ENCODE measurements at places on chromosomes 3 and 15. TPM values are rescaled to one million over a fixed set of nuclear protein-coding genes. Genes with fewer than 3 reads are reported as not detected.

The MON1A gene
- 5.1 TPM for total RNA-seq

GRCh38 chr3:40580494-40581091 lies 55.8 kb downstream of the ZNF621 start:
- DNase-seq, result peak; percentile 49

GRCh38 chr15:72306211-72306785 lies 13.7 kb downstream of the CELF6 start:
- DNase-seq, result peak; percentile 28

DNA sequence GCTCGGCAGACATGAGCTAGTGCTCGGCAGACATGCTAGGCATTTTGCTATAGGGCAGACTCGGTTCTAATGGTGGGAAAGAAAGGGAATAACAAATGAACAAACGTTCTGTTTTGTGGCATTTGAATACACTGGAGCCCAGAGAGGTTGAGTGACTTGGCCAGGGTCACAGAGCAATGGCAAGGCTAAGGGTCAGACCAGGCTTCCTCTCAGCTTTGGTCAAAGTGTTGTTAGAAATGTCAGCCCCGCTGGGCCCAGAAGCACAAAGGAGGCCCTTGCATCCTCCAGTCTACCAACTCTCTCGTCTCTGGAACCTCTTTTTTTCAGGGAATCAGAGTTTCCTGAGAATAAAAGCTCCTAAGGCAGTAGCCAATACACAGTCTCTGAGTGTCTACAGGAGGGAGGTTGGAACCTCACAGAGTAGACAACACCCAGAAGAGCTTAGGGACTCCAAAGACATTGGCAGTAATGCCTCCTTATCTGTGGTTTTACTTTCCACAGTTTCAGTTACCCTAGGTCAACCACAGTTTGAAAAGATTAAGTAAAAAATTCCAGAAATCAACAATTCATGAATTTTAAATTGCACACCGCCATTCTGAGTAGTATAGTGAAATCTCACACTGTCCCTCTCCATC lies 47.3 kb downstream of the SSUH2 start:
- no peak for DNase-seq

DNA sequence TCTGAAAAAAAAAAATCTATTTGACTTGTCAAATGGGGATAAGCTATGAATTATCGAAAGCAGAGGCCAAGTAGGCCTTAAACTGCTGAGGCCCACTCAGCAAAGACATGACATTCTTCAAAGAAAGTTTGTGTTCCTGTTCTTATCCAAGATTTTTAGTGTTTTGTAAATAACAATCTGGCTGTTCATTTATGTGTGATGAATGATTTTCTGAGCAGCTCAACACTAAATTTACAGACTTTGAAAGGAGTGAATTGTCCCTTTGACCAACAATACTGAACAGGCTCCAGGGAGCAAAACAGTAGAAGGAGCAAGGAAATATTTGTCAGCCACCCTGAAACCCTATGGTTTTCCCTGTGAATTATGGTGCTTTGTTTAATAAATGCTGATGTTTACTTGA lies 512.6 kb upstream of the NAALADL2 start:
- DNase-seq, result no peak

DNA sequence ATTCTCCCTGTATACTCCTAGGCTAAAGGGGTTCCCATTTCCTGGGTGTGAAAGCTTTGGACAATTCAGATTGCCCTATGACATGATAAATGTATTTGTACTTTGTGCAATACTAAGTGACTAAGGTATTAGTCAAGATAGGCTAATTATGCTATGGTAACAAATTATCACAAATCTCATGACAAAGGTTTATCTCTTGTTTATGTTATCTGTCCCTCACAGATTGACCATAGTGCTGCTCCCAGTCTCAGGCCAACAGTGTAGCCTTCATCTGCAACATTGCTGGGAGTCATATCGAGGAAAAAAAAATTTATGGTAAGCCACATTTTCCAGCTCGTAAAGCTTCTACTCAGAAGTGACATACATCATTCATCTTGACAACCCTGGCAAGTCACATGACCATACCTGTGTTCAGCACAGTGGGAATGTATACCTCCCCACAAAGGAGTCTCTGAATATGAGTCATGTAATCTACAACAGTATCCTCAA lies 346.2 kb downstream of the IGSF11 start:
- peak; percentile 69 for DNase-seq

- DNase-seq, result no peak
These were observed 52.7 kb downstream of the MB21D2 start for GRCh38 chr3:192864941-192865340.

DNA sequence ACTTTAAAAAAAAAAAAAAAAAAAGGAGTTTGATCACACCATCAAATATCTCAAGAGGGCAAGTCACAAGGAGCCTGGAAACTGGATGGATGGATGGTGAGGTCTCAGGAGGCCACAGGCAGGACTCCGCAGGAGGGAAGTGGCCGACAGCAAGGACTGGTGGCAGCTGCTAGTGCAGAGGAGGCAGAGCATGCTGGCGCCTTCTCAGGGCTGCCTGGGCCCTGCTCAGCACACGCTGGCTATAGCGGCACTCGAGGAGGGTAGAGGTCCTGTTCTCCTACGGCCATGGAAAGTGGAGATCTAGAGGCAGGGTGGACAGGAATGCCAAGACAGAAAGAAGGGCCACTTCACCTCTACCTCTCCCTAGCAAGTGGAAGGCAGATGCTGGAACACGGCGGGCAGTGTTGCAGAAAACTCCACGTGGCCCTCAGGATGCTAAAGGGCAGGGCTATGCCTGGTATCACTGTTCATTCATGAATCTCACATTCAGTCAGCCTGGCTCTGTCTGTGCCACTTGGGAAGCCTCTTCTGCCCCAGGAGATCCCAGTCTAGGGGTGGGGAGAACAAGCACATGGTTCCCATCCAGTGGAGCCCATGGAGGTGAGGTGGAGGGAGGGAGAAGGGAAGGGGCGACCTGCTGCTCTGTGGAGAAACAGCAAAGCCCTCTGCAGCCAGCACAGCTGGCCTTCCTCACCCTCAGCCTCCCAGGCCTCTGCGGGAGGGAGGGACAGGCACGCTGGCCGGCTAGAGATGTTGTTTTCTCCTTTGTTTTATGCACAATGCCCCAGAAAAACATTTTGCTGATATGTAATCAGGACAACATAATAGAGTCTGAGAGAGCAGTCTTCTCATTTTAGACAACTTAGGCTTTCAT lies 71.0 kb downstream of the OXNAD1 start:
- no peak for DNase-seq

DNA sequence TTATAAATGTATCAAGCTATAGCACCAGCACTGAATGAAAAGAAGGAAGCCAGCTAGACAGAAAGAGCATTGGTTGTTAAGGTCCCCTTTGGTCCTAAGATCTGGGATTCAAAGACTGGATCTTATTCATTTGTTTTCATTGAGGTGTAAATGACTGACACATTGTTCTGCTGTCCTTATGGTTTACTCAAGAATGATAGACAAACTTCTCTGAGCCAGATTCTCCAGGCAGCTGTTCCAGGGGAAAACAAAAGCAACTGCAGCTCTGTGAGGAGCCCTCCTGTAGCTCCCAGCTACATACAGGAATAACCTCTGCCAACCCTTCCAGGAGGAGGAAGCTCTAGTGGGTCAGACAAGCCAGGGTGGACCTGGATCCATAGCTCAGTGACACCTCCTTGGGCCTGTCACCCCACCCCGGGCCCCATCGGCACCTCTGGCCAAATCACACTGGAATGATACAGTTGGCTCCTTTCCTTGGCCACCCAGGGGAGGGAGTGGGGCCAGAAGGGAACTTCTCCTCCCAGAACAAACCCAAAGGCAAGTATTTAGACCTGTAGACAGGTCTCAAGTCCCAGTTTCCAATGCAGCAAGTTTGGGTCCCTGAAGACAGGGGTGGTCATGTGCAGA lies 57.8 kb downstream of the ZNF621 start:
- DNase-seq, result no peak

- DNase-seq, result peak; percentile 48
These were observed 1.6 kb upstream of the PLOD2 start for GRCh38 chr3:146162561-146162960.

The SLC6A20 gene
- 0.02 TPM for total RNA-seq

DNA sequence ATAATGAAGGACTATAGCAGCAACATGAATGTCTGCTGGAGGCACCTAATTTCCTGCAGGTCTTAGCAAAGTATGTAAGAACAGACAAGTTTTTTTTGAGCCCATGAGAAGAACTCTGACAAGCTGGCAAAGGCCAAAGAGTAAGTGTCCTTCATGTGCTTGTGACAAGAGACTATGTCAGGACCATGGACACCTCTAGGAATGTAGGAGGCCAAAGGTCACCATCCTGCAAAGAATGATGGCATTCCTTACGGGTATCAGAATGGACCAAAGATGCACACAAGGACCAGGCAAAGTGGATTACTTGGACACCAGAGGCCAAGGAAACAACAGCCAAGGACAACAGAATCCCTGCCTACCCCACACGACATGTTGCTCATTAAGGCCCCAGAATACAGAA lies 858.5 kb upstream of the CFAP20DC start:
- no peak for DNase-seq

The PTH1R gene
- total RNA-seq, result 0.49 TPM

DNA sequence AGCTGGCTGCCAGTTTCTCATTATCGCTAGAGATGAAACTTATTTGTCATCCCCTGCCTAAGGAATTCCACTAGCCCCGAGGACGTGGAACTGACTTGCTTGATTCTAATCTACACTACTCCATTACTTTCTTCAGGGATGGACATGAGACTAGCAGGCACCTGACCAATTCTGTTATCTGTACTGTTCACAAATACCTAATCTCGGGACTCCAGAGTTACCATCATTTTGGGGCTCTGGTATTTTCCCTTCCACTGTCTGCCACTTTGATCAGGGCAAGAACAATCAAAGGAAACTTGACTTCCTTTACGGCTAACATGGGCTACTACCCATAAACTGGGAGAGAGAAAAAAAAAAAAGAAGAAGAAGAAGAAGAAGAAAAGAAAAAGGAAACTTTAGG lies 27.8 kb downstream of the BMF start:
- DNase-seq, result no peak

GRCh38 chr3:174243171-174243570 lies 616.0 kb upstream of the NAALADL2 start:
- DNase-seq, result peak; percentile 77

DNA sequence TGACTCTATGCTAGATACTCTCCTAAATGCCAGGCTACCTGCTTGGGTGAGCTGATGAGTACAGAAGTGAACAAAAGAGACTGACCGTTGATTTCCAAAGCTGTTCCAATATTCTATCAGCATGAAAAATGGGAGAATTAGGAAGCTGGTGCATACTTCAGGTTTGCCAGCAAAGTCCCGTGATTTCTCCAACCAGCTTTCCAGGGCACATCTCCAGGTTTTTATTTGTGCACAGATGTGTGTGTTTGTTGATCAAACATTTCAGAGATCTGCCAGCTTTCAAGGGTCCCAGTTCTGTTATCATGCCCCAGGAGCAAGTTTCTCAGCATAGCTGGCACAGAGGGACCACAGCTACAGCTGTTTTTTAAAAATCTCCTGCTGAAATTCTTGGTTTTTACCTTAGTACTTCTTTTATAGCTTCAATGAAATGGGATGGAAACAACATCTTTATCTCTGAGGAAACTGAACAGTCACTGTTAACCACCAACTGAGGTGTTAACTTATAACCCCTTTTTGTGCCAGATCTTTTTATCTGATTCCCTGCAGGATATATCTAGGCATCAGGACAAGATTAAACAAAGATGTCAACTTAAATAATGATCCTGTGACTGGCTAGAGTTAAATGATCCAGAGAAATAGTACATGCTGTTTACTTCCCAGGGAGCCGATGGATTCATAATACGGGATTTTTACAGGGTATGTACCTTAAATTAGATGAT lies 380.8 kb downstream of the GRM7 start:
- no peak for DNase-seq

DNA sequence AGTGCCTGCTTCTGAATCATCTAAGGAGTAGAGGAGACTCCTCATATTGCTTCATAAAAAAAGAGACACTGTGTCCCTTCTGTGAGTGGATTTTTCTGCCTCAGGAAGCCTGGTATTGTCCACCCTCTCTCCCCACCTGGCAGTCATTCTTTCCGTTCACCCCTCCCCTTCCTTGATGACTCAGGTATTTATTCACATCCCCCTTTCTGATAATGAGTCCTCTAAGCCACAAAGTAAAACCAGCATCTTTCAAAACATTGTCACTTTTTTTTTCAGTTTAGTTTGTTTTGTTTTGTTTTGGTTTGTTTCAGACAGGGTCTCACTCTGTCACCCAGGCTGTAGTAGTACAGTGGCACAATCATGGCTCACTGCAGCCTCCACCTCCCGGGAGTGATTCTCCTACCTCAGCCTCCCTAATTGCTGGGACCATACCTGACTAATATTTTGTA lies 65.2 kb upstream of the UBE2E1 start:
- DNase-seq, result peak; percentile 80

DNA sequence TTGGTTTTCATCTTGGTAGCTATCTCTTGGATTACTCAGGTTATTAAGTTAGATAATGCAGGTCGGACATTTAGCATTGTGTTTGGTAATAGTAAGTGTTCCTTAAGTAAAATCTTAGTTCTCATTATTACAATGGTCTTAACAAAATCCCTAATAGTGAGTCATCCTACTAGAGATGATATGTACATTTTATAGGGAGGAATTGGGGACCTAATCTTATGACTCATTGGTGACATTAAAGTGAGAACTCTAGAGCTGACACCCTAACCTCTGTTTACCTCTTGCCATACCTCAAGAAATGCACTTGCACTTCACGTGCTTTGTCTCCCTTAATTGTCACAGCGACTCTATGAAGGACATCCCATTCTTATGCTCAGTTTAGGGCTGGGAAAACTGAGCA lies 174.9 kb downstream of the CADPS start:
- DNase-seq, result no peak

The USP50 gene
- total RNA-seq, result not detected

DNA sequence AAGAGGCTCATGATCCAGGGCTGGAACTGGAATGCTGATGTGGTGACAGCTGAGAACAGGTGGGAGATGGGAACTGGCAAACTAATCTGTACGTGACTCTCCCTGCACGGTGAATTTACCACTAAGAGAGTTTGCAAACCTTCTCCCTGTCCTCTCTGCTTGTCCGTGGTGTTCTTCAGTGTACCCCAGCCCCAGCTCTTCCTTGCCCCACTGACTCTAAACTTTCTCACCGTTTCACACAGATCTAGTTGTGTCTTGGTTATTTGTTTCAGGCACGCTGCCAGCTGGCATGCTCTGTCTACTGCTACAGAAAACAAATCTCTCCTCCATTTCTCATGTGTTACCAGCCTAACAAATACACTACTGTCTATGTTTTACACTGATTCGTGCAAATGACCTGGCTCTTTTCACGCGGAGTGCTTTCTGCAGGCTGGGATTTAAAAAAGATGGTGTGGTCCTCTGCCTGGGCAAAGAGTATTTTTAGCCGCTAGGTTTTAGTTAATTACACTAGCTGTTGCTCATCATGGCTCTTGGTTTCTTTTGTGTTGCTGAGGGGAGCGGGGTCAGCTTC lies 192.7 kb upstream of the LRIG1 start:
- DNase-seq, result no peak

The PCCB gene
- 68.9 TPM for total RNA-seq

DNA sequence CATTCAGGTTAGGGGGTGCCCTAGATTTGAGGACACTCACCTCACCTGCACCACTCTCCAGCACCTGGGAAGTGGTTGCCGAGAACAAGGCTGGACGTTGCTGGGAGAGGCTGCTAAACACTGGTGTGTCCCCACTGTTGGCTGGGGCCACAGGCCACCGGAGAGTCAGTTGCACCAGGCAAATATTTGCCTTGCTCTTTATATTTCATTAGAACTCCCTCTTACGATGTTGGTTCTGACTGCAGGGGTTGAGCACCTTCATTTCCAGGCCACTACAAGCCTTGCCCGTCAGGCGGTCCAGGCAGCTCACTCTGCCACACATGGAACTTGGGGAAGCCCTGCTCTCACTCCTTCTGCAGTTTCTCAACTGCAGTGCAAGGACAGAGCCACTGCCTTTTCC lies 30.7 kb downstream of the HCN4 start:
- no peak for DNase-seq

- DNase-seq, result no peak
These were observed 3.2 kb upstream of the CHSY1 start for GRCh38 chr15:101255051-101255395.

All from M059J (cell line).